Esophagus squamous epithelium (tissue), 5 donors: ENCODE measurements at places on chromosomes 11 and 22. TPM values are rescaled to one million over a fixed set of nuclear protein-coding genes. Genes with fewer than 3 reads are reported as not detected.

OR56A1 gene
- total RNA-seq = not detected

GRCh38 chr11:16767137-16767536, 28.7 kb downstream of the C11orf58 start:
- no peak for DNase-seq
- no peak overlapping the region for H3K4me3 ChIP-seq
- H3K27me3 ChIP-seq = no peaks in the 10 kb centered on the region
- no peaks in the 10 kb centered on the region for H3K4me1 ChIP-seq
- H3K27ac ChIP-seq = no peak overlapping the region
- no peaks in the 10 kb centered on the region for H3K36me3 ChIP-seq

DNA sequence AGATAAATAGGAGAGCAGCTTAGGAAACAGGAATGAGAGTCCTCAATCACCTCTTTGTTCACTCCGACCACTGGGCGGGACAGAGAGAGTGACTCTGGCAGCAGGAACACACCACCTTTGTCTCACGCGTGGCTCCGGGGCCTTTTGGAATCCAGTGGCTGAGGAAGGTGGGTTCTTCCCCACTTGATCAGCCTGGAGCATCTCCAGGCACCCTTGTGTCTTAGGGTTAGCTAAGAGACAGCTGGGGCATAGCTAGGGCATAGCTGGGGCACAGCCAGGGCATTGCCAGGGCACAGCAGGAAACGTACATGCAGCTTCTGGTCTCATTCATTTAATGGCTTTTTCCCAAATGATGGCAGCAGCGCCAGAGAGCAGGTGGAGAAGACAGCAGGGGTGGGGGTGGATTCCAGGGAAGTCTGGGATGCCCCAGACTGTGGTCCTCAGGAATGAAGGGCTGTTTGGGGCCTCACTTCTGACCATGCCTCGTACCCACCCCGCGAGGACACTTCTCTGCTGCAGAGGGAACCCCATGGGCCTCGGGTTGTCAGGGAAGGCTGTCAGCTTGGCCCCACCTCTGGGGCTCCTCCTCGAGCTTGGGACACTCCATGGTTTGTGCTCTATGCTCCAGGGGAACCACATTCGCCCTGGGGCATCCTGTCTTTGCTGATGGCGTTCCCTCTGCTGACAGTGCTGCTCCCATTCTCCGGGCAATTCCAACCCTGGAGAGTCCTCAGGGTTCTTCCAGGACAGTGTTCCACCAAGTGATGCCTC, 30.4 kb upstream of the SHANK2 start:
- H3K27me3 ChIP-seq = no peaks in the 10 kb centered on the region
- no peak overlapping the region for H3K4me3 ChIP-seq
- no peak overlapping the region for H3K27ac ChIP-seq

- H3K4me3 ChIP-seq = no peak overlapping the region
- H3K27me3 ChIP-seq = no peaks in the 10 kb centered on the region
- H3K4me1 ChIP-seq = peaks cover 13% of the 10 kb centered on the region
- peaks cover 40% of the 10 kb centered on the region for H3K36me3 ChIP-seq
Measured at GRCh38 chr22:19980766-19981165, 35.9 kb downstream of the ARVCF start.

DNA sequence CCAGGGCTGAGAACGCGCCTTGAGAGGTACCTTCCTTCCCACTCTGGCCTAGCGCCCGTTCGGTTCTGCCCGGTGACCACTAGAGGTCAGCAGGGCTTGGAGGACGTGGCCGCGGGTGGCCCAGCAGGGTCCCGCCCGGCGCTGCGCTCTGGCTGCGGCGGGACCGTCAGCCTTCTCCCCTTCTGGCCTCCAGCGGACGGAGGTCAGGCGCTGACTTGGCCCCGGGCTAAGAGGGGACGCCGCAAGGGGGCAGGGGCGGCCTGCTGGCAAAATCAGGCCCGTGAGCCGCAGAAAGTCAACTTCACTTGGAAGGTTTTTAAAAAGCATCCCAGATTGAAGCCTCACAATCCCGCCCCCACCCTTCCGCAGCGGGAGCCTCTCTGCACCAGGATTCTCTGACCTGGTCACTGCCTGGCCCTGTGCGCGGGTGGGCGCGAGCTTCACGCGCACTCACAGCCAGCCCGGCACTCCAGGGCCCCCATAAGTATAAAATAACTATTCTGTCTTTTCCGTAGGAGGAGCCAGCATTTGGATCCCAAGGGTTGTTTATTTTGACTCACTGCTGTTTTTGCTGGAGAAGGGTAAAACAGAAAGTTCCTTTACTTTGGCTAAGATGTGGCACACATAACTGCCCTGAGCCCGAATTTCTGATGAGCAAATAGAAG, 23.2 kb upstream of the ZBTB16 start:
- peaks cover 15% of the 10 kb centered on the region for H3K27me3 ChIP-seq
- H3K27ac ChIP-seq = peak overlapping the region; percentile 79
- no peak for DNase-seq
- peaks cover 25% of the 10 kb centered on the region for H3K4me1 ChIP-seq
- no peaks in the 10 kb centered on the region for H3K36me3 ChIP-seq
- peak overlapping the region; percentile 60 for H3K4me3 ChIP-seq
